ENCODE measurements at places on chromosomes 12 and 14.
A peak's percentile ranks its signal among the peaks of the same experiment; 100 is the strongest.

- no peak for DNase-seq
Observed at GRCh38 chr12:16913832-16914490, 308.0 kb upstream of the LMO3 start.

- no peak for DNase-seq
Observed at GRCh38 chr14:79293482-79294177, 917.7 kb downstream of the DIO2 start.

GRCh38 chr14:23056145-23056955, 970 bp downstream of the CDH24 start:
- peak; percentile 72 for DNase-seq

DNA sequence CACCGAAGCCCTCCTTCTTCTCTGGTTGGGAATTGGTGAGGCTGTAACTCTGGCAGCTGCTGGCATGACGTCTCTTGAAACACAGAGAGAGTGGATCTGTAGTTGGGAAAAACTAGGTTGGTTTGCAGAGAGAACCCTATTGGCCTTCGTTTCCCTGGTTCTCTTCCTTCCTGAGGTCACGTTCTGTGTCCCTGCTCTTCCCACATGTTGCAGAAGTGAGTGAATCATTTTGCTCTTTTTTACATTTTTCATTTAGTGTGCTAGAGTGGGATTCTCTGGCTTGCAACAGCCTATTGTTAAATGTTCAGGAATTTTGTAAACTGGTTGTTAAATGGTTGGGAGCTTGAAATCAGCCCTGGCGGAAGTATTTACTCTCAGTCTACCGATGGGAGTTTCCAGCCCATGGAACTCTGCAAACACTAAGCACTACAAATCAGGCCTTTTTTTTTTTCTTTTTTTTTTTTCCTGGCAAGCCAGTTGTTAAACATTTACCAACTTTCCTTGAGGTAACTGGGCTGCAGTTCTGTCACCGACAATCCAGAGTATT, 26.8 kb upstream of the CKAP4 start:
- no peak for DNase-seq

GRCh38 chr12:22163594-22163993, 117.6 kb downstream of the CMAS start:
- no peak for DNase-seq

GRCh38 chr14:61860294-61860918, 98.2 kb downstream of the SNAPC1 start:
- DNase-seq: peak; percentile 33

DNA sequence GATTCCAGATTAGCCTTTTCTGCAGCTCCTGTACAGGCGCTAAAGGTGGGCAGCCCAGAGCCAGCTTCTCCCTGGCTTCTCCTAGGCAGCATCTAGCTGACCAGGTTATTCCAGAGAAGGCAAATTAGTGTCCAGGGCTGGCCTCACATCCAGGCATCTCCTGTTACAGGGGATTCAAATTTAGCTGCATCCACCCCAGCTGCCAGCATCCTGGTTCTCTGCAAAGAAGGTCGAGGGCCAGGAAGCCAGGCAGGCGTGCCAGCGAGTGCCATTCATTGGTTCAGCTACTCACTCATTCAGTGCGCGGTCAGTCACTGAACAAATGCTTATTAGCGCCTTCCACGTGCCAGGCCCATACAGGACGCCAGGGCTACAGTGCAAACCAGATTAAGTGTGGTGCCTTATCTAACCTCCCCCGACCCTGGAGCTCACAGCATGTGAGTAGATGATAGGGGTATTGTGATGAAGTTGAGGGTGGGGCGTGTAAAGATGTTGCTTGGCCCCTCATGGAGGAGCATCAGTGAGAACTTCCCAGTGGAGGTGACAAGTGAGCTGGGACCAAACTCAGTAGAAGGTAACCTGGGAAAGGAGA, 15.7 kb upstream of the FAM222A start:
- DNase-seq: no peak

DNA sequence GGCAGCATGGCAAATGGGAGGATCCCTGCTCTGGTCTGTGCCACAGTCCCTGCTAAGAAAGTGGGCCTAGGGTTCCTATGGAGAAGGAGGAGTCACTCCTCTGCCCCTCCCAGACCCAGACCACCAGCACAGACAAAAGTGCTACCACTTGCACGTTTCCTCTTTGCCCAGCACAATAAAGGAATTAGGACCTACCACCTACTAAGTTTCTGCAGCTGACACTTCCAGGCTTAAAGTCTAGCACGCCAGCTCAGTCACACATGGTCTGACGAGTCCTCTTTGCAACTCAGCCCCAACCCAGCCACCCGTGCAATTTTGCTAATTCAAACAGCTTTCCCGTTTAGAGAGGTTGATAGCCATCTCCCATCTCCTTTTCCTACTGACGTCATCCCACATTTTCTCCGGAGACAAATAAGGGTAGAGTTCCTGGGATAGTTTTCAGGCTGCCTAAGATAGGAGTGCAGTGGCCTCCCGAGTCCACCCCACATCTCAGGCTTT, 66.2 kb upstream of the PTGR2 start:
- peak; percentile 73 for DNase-seq

DNA sequence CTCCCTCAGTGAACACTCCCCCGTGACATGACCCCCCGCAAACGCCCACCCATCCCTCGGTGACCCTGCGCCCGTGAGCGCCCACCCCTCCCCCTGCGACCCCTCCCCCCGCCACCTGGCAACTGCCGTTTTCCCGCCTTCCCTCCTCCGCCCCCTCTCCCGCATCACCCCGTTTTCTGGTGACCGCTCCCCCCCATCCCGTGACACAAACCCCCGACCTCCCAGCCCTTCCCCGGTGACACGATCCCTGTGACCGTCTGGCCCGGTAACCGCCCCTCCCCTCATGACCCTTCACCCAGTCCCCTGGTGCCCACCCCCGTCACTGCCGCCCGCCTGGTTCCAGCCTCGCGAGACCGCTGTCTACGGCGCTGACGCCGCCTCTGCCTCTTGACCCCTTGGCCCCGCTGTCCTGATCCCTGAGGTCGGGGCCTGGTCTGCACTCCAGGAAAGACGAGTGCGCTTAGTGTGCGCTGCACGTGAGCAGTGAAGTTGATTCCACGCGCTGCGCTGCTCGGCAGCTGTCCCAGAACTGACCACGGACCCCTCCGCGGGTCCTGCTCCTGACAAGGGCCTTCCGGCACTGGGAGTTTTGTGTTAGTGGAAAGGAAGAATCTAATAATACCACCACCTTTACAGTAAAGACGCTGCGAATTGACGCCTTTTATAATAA, 59.4 kb downstream of the DDX51 start:
- DNase-seq: peak; percentile 23

GRCh38 chr12:79140711-79141110, 276.1 kb downstream of the SYT1 start:
- no peak for DNase-seq
